ENCODE measurements at places on chromosomes 2 and 18.

DNA sequence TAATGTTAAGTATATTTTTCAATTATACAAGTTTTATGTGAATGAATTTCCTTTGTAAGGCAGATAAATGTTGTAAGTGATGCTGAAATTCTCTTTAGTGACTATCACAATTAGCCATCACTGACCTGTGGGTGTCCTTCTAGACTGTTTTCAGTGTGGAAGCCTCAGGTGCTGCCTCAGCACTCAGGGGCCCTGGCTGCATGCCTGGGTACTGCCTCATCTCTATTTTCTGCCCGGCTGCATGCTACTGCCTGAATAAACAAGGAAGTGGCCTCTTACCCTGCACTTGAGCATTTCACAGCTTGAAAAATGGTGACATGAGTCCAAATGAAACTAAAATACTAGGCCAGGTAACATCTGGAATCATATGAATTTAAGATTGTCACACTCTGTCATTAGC lies 787.6 kb upstream of the SALL3 start:
- no peak for DNase-seq

- DNase-seq: peak; percentile 50
These were observed 63.3 kb upstream of the ALPP start for GRCh38 chr2:232315049-232315922.

DNA sequence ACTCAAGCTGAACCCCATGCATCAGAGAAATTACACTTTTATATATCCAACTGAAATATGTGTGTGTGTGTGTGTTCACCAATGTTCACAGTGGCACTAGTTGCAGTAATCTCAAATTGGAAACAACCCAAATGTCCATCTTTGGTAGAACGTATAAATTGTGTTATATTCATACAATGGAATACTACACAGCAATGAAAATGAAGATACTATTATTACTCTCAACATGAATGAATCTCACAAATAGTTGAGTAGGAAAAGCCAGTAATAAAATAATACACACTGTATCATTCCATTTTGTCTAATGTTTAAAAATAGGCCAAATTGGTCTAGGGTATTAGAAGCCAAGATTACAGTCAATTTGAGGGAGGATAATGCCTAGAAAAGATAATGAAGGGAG lies 48.0 kb upstream of the NFE2L2 start:
- no peak for DNase-seq

GRCh38 chr2:171318463-171318934 lies 115.3 kb downstream of the METTL8 start:
- no peak for DNase-seq

GRCh38 chr2:160325418-160325817 lies 125.3 kb upstream of the ITGB6 start:
- DNase-seq: no peak

DNA sequence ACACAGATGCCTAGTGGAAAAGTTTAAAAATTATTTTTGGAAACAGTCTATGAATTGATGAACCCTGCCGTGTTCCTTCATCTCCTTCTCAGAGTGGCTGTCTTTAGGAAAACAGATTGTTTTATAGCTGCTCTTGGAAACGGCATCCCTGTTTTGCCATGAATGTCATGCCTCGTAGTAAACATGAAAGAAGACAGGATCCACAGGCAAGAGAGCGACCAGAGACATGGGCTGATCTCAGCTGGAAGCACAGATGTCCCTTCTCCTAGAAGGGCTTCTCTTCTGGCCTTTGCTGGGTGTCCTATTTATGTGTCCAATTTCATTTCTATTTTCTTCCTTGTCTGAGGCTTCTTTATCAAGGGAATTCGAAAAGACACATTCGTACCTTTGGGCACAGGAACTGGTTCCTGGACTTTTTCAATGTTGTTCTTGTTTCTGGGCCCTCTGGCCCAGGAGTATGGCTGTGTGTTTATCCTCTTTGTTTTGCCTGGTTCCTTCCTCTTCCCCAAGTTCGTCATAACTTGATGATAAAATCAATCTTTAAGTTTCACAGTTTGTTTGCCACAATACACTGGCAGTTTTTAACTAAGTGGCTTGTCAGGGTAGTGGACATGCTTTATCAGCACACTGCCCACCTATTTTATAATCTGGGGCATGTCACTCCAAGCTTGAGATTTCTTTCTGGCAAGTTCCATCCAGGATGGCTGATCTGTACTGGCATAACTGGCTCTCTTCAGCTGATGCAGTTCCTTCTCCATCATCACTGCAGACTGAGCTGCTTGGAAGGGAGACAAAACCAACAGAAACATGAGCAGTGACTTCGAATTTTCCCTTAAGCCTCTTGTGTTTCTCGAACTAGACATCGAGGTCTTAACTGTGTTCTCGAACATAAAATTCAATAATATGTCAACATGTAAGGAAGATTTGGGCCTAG lies 63.2 kb upstream of the MGAT4A start:
- no peak for DNase-seq
